ENCODE measurements at places on chromosomes 16 and 17. TPM values are rescaled to one million over a fixed set of nuclear protein-coding genes. Genes with fewer than 3 reads are reported as not detected.

- no peak for DNase-seq
Observed at GRCh38 chr17:66275651-66276050, 26.8 kb upstream of the PRKCA start.

DNA sequence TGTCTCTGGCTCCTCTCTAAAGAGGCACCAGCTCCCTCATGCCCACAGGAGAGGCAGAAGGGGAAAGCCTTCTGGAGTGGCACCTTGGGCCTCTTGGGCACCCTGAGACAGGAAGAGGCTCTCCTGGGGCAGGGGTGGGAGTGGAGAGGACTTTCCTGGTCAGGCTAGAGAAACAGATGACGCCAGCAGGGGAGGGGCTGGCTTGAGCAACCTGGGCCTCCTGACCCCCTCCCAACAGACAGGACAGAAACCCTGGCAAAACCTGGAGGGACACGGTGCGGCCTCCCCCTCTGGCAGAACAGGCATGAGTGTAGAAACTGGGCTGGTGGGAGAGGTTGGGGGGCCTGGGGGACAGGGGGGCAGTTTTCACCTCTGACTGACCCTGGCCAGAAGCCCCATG lies 6.1 kb downstream of the SMIM5 start:
- DNase-seq: no peak

GRCh38 chr17:1422885-1423284 lies 22.9 kb upstream of the YWHAE start:
- DNase-seq: no peak

DNA sequence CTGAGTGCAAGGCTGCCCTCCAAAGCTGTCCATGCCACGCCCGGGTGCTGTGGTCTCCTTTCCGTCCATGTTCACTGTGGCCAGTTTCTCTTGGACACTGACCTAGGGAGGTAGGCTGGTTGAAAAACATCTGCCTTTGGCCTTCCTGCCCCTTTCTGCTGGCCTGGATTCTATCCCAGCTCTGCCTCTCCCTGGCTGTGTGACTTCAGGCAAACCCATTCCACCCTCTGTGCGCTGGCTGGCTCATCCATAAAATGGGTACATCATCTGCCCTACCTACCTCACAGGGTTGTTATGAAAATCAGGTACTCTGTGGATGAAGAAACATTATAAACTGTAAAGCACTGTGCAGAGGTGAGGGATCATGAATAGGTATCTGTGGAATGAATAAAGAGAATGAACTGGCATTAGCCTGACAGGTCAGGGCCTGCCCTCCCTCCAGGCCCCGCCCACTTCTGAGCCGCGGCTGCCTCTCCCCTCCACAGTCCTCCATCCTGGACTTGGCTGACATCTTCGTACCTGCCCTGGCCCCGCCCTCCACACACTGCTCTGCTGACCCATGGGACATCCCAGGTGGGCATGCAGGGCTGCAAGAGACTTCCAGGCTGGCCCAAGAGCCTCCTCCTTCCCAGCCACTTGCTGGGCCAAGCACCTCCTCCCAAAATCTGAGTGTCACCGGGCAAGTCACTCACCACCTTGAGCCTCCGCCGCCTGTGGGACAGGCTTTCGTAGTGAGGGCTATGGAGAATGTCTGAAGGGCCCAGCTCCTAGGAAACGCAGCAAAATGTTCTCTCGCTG lies 7.0 kb upstream of the SPATA20 start:
- no peak for DNase-seq

DNA sequence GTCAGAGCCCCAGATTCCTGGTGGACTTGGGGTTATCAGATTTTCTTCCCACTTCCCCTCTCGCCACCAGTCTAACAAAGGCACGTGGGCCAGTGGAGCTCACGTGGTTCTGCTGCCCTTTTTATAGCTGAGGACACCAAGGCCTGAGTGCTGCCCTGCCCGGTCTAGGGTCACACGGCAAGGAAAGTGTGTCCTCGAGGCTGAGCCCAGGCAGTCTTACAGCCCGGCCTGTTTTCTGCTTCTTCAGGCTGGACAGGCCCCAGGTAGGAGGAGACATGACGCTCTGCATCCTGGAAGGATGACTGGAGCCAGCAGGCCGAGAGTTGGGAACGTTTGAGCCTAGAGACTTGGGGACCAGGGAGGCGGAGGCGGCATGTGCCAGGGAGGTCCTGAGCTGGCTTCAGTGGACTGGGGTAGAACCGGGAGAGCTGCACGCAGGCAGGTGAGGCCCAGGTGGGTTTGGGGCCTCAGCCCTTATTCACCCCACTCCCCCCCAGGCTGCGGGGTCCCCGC lies 3.5 kb downstream of the CTRB1 start:
- no peak for DNase-seq

DNA sequence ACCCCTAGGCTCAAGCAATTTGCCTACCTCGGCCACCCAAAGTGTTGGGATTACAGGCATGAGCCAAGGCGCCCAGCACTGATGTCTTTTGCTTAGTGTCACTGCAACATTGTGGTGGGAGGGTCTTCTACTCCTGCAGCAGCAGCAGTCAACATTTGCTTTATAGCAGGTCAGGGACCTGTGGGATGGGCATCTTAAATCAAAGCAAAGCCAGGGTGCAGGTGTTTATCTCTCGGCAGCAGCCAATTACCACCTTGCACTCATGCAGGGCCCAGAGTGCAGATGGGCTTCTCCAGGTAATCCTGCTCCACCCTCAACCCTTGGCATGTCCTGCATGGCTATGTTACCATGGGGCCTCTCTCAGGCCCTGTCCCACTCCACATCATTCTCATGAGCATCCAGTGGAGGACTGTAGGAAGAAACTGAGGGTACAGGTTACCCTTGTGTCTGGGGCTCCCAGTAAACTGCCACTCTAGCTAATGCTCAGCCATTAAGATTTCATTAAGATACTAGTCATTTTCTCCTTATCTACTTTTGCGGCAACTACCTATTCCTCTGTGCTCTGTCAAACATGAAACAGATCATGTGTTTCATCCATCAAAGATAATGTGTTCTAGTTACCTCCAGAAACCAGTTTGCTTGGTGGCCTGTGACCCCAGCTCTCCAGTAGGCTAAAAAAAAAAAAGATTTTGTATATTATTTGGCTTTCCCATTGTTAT lies 16.8 kb downstream of the ADGRG5 start:
- DNase-seq: no peak

DNA sequence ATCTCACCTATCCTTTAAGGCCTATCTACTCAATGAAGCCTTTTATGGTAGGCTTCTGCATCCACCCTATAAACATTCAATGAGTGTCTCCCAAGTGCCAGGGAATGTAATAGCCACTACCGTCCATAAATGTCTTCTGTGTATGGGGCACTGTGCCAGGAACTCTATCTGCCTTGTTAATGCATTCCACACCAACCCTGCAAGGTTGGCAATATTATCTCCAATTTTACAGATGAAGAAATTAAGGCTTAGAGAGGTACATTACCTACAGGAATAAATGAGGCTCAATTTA lies 20.0 kb downstream of the MAP3K14 start:
- DNase-seq: no peak

- DNase-seq: no peak
Observed at GRCh38 chr17:37134050-37134449, 185.3 kb downstream of the AATF start.

- DNase-seq: no peak
Observed at GRCh38 chr16:49826515-49826914, 29.4 kb downstream of the ZNF423 start.

DNA sequence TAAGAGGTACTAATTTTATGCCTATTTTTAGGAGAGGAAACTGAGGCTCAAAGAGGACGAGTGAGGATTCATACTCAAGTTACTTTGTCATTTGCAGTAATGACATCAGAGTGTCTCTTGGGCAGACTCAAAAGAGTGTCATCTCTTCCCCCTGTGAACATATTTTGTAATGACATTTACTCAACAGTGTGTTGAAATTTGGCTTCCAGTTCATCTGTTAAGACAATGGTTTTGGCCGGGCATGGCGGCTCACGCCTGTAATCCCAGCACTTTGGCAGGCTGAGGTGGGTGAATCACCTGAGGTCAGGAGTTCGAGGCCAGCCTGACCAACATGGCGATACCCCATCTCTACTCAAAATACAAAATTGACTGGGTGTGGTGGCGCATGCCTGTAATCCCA lies 28.9 kb downstream of the WFDC1 start:
- no peak for DNase-seq

- DNase-seq: no peak
Observed at GRCh38 chr16:50692999-50693781, at the start of gene NOD2. TSS of gene NOD2 (plus strand) at chr16:50693606. CDS start at chr16:50699496, 5,890 bp downstream.

GRCh38 chr16:62967611-62968010 lies 931.4 kb upstream of the CDH8 start:
- DNase-seq: no peak

GRCh38 chr16:81036751-81037350 lies 1.2 kb downstream of the ATMIN start:
- DNase-seq: no peak

Gene CCL15
- not detected for total RNA-seq

Gene CDT1
- 0.17 TPM for total RNA-seq

Gene NHERF1
- 202 TPM for total RNA-seq

Gene C1QL1
- total RNA-seq: not detected

Gene CRYM
- total RNA-seq: not detected

Gene CCL18
- not detected for total RNA-seq

Gene RNF227
- total RNA-seq: 6.7 TPM

All from CD4-positive, alpha-beta memory T cell (primary cell).